ENCODE measurements at places on chromosomes 12 and 14. TPM values are rescaled to one million over a fixed set of nuclear protein-coding genes. Genes with fewer than 3 reads are reported as not detected.

DNA sequence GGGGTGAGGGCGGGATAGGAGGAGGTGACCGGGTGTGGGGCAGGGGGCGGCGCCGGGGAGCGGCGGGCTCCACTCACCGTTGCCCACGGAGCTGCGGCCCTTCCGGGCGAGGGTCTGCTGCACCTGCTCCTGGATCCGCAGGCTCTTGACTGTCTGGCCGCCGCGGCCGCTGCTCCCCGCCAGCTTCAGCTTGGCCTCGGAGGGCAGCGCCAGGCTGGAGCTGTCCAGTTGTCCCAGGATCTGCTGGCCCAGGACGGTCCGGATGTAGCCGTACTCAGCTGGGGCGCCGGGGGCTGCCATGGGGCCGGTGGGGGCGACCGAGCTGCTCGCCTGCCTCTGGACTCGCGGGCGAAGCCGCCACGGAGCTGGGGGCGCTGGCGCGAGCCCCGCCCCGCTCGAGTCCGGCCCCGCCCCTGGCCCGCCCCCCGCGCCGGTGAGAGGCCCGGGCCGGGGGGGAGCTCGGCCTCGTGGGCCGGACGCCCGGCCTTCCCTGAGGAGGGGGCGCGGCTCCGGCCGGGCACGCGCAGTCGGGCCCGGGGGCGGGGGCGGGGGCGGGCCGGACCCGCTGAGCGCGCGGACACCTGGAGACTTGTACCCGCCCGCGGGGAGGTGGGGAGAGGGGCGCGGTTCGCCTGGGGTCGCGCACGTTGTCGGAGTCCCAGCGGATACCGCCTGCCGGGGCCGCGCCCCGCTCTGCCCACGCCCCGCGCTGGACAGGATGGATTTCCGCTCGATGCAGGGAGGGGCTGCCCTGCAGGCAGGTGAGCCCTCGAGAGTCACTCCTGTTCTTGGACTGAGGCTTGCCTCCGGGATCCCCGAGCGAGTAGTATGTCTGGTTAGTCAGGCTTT lies at the start of gene PKP2:
PKP2 (minus strand) TSS at position 346 of the 849 bp plus-strand sequence; CDS start at position 300, 46 bp downstream.
- DNase-seq = no peak

DNA sequence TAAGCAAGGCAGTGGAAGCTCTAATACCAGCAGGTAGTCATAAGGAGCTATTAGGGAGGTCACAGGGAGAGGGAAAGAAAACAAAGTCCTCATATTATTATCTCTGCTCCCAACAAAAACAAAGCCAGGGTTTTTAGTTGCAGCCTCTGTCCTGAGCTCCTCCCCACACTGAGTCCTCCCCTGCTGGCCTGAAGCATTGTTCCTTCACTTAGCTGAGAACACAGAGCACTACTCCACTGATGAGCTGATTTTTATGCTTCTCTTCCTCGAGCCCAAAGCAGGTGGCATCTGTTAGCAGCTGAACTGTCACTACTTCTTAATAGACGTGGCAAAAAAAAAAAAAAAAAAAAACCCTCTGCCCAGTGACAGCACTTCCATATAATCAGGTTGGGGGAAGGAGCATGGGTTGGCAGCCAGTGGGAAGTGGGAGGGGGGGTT lies 10.5 kb upstream of the STAC3 start:
- DNase-seq = no peak

- no peak for DNase-seq
Measured at GRCh38 chr14:93925374-93925895, 1.7 kb upstream of the FAM181A start.

DNA sequence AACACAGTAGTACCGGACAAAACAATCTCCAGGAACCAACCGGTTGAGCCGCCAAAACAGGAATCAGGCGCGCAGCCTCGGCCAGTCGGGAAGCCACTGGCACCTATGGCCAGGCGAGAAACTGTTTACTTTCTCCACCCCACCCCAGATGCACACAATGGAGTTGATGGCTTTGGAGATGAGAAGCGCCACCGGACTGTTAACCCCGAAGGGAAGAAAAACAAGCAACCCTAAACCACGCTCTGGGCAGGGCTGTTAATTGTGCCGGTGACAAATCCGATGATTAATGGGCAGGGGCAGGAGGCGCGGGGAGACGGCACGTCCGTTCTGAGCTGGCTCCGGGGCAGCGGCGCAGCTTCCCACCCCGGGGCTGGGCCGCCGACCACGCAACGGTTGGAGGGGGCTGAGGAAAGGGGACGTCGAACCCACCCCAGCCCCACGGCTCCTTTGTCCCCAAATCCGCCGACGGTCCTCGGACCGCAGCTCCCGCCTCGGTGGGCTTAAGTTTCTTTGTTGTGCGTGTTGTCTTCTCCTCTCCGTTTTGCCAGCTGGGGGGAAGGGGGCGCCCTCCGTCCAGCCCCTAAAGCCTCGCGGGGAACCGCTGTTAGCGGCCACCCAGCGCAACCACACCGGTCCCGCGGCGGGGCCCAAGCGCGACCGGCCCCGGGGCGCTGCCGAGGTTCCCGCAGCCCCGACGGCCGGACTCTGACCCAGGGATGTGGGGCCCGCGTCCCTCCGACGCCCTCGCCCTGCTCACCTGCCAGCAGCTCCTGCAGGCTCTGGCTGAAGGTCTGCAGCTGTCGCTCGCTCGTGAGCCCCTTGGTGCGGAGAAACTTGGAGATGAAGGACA lies 790 bp downstream of the BTG1 start:
- DNase-seq = peak; percentile 53

DNA sequence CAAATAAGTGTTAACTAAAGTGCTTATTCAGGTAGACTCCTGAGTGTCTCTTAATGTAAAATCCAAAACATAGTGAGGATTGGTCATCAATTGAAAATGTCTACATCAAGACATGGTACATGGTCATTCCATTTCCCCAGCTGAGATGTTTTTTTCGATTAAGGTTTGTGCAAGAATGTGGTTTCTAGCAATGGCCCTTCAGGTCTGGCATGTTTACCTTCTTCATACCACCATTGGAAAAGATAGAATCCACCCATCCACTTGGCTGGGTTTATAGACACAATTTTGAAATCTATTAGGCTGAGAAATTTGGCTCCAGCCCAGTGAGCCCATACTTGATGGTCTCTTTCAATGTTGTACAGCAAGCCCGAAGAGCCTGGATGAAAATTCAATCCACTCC lies 145.9 kb downstream of the ANO4 start:
- DNase-seq = no peak

GRCh38 chr14:92513966-92514843 lies 624 bp downstream of the RIN3 start:
- DNase-seq = no peak

DNA sequence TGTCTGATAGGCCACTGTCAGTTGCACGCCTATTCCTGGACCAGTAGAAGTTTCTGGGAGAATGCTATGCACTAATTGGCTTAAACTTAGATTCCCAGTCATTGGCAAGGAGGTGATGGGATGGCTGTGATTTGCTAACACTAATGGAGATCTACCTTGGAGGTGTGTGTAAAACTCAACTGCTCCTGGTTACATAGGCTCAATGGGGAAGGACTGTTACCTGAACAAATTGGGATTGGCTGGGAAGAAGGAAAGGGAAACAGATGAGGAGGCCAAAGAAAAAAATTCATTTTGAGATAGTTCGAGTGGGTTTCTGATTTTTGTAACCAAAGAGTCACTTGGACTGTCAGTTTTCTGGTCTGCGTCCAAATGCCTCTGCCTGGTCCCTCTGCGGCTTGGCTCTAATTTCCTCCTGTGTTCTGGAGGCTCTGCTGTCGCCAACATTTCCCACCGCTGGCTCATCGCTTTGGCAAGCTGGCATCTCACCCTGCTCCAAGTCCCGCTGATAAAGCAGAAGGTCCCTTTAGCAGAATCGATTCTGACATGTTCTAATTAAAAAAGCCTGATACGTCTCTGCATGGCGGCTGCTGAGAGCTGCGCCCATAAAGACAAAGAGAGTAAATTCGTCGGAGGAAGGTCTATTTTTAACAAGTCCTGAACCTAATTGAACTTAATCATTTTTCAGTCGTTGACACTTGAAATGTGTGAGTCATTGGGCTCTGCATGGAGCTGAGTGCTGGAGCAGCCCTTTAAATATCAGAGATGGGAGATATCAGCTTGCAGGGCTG lies 2.0 kb upstream of the CCDC63 start:
- no peak for DNase-seq

DNA sequence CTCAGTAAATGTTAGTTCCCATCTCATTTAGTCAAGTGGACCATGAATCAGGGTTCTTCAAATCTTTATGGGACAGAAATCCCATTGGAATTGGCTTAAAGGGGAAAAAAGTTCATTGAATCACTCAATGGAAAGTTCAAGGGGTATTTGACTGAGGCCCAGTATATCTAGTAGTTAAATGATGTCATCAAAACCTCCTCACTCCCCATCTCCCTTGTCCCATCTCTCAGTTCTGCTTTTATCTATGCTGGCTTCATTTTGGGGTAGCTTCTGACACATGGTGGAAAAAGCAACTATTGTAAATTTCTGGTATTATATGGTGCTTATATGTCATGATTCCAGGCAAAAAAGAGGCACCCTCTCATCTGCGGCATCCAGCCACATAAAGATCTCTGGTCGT lies 51.9 kb downstream of the DAAM1 start:
- DNase-seq = no peak

- no peak for DNase-seq
Measured at GRCh38 chr12:25690996-25691864, 138.1 kb upstream of the LMNTD1 start.

DNA sequence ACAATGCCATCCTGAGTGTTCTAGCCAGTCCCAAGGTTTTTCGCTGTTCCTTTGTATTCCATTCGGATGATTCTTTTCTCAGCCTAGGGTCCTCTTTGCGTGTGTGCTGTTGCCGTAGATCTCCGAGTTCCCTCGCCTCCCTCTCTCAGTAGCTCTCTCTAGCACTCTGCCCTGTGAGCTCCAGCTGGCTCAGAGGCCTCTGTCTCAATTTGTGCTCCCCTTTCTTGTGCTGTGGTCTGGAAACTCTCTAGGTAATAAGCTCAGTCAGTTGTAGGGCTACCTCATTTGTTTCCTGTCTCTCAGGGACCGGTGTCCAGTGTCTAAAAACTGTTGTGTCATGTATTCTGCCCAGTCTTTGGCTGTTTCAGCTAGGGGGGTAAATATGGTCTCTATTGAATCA lies 179.3 kb downstream of the PCNX1 start:
- DNase-seq = no peak

DNA sequence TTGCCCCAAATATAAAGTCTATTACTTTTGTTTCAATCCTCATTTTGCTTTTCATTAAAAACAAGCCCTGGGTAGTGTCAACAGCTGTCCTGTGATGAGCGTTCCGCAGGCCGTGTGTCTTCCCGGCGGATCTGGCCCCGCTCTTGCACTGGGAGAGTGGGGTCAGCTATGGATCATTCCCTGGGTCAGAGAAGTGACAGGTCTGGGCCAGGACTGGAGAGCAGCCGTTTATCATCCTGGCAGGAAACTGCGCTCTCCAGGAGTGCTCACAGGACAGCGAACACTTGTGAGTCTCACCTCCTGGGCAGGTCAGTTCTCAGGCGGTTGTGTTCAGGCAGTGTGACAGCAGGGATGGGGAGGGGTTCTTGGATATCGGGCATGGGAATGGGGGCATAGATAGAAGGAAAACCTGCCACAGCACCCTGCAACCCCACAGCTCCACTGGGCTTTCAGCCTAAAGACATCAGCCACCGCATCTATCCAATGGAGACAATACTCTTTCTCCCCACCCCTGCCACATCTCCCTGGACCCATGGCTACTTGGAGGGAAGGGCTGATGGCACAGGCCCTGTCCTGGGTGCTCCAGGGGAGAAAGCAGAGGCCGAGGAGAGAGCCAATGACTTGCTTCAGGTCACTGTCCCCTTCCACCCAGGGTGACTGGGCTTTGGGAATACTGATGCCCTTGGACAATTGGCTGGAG lies 47.8 kb upstream of the CHGA start:
- DNase-seq = no peak

GRCh38 chr14:105476831-105477659 lies 2.4 kb downstream of the CRIP2 start:
- DNase-seq = no peak

DNA sequence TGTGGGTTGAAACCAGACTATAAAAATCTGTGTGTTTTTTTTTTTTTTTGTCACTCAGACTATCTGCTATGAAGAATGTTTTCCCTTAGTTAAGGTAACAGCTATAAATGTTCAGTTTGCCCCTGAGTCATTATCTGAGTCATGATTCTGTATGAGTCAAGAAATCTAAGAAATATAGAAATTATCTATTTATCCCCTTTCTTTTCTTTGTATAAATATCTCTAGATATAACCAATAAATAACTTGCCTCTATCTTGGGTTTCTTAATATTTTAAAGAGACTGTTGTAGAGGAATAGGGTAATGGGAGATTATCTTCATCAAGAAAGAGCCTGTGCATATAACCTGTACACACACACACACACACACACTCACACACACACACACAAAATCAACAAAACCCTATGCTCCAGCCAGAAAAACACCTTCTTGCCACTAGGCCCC lies 161.7 kb upstream of the EEA1 start:
- DNase-seq = no peak

DNA sequence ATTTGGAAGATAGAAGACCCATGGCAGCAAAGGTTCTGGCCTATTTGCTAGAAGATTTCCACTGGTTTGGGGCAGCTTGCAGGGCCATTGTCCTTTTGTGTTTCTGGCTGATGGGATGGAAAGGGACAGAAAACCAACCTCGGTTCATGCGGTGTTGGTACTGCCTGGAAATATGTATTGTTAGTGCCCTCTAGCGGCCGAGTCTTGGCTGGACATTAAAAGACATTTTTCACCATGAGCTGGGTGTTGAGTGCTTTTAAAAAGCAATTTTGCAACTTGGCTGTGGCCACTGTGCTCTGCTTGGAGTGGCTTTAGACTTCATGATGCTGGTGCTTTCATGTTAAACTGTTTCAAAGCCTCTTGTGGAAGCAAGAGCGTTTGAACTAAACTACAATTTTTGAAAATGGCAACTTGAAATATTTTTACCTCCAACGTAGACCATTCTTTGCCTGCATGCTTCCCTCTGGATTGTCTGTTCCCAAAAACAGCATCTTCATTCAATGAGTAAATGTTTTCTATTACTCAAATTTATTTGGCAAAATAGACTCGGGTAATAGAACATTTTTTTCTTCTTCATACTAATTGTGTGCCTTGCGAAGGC lies 102.7 kb upstream of the TBX5 start:
- peak; percentile 74 for DNase-seq

DNA sequence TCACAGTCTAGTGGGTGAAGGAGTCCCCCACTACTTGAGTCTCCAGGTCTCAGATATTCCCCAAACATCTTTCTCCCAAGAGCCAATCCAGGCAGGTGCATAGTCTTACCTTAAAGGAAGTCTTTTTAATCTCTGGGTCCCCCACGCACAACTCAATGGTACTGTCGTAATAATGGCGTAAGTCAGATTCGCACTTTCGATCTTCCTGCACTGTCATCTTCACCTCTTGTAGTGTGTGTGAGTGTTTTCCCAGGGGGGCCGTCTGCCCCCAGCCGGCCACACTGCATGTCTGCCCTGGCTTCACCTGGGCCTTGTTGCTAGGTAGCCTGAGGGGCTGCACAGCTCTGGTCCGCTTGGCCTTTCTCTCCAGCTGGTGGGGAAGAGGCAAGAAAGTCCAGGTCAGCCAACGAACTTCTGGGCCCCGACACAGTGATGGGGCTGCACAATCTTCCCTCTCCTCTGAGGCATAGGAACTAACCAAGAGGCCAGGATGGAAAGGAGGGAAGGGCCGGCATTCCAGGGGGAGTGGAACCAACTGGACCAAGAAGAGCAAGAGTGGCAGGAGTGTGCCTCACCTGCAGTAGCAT lies 2.1 kb downstream of the GZMB start:
- no peak for DNase-seq

GRCh38 chr14:67269298-67270060 lies 28.2 kb downstream of the PALS1 start:
- DNase-seq = peak; percentile 56

- no peak for DNase-seq
Measured at GRCh38 chr12:5650281-5650680, 218.4 kb downstream of the NTF3 start.

Gene SEC23A
- polyA plus RNA-seq = 107 TPM

Gene COCH
- polyA plus RNA-seq = not detected
